ENCODE measurements at places on chromosomes 11 and 22.

GRCh38 chr11:2534957-2535672, 90.3 kb downstream of the KCNQ1 start:
- DNase-seq = peak; percentile 75

- no peak for DNase-seq
These were observed 60.8 kb upstream of the POU2AF1 start for GRCh38 chr11:111439901-111440300.

GRCh38 chr22:45867118-45867905, 109.7 kb downstream of the WNT7B start:
- DNase-seq = peak; percentile 93

GRCh38 chr22:42273855-42274451, 3.5 kb upstream of the TCF20 start:
- DNase-seq = peak; percentile 44

DNA sequence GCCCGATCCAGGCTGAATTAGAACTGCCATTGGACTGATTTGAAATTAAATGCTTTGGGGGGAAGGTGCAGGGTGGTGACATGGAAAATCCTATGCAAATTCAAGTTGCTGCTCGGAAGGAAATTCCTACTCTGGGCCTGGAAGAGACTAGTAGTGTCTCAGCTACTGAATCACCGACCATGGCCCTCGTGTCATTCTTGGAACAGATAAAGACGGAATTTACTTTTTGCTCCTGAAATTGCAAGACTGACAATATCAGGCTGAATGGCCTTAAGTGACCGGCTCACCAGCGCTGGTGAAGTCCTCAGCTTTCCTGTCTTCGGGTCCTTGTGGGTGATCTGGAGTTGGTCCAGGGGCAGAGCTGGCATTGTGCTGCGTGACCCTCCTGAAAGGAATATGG, 6.1 kb downstream of the ASCC2 start:
- no peak for DNase-seq

DNA sequence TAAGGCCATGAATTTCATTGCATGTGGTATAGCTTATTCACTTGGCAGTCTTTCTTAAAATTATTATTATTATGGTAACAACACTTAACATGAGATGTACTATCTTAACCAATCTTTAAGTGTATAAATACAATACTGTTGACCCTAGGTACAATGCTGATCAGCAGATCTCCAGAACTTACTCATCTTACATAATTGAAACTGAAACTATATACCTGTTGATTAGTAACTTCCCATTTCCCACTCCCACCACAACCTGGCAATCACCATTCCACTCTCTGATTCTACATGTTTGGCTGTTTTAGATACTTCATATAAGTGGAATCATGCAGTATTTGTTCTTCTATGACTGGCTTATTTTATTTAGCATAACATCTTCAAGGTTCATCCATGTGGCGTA, 150.2 kb upstream of the POU2AF2 start:
- no peak for DNase-seq

DNA sequence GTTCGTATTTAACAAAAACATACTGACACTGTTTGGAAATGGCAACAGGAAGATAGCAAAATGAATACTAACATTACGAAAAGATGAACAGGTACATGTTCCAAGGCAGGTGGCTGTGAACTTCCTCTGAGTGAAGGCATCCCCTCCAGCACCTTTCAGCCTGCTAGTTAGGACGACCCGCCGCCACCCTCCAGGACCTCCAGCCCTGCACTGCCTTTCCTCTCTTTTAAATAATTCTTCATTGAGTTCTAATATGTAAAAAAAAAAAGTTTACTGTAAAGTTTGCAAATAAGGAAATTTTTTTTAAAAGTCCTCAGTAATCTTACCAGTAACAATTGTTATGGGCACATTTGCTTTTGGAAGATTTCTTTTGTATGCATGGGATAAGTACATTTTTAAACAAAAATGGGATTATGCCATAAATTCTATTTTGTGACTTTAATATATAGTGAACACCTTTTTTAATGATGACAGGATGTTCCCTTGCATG, 6.0 kb downstream of the NEAT1 start:
- no peak for DNase-seq

- peak; percentile 95 for DNase-seq
These were observed at the start of gene MTMR2 for GRCh38 chr11:95923728-95924413. Gene MTMR2, minus strand, starts transcription at chr11:95924107. Its CDS starts 153 bp downstream, at chr11:95923954.

- no peak for DNase-seq
These were observed 43.2 kb upstream of the ETS1 start for GRCh38 chr11:128630367-128631230.

- DNase-seq = no peak
These were observed 153.1 kb downstream of the UVRAG start for GRCh38 chr11:75968021-75968625.

GRCh38 chr11:7646866-7647265, 26.4 kb downstream of the CYB5R2 start:
- no peak for DNase-seq

GRCh38 chr11:46480166-46480726, 88.7 kb upstream of the CHRM4 start:
- no peak for DNase-seq

- no peak for DNase-seq
These were observed 59.4 kb downstream of the PKNOX2 start for GRCh38 chr11:125223901-125224361.

GRCh38 chr22:24848559-24849168, 42.7 kb downstream of the SGSM1 start:
- no peak for DNase-seq

- no peak for DNase-seq
These were observed 120.6 kb downstream of the PDE3B start for GRCh38 chr11:14764179-14764578.

GRCh38 chr11:94128291-94128745, 323 bp upstream of the PANX1 start:
- no peak for DNase-seq

GRCh38 chr11:96189351-96189750, 153.6 kb downstream of the MAML2 start:
- DNase-seq = no peak

- DNase-seq = no peak
These were observed 15.7 kb downstream of the ZNF214 start for GRCh38 chr11:7004482-7004881.

GRCh38 chr11:61783717-61784505, 8.5 kb downstream of the TMEM258 start:
- DNase-seq = no peak

DNA sequence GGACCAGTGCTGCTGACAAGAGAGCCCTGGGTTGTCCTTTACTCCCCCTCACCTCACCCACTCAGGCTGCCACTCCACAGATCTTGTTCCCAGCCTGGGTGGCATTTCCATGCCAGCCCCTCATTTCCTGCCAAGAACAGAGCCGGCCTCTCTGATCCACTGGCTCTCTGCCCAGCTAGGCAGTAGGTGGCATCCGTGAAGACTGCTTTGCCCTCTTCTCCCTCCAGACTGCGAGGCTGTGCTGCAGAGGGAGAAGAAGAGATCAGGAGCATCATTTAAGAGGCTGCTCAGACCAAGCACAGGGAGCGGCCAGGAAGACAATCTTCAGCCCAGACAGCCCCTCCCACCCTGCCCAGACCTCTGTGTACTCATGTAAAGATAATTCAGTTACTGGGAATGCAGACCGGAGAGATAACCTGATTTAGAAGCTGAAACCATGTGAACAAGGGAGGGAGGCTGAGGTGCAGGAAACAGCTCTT, 126.9 kb upstream of the NCAM1 start:
- DNase-seq = no peak

GRCh38 chr22:47007496-47007895, 245.0 kb downstream of the TBC1D22A start:
- no peak for DNase-seq

DNA sequence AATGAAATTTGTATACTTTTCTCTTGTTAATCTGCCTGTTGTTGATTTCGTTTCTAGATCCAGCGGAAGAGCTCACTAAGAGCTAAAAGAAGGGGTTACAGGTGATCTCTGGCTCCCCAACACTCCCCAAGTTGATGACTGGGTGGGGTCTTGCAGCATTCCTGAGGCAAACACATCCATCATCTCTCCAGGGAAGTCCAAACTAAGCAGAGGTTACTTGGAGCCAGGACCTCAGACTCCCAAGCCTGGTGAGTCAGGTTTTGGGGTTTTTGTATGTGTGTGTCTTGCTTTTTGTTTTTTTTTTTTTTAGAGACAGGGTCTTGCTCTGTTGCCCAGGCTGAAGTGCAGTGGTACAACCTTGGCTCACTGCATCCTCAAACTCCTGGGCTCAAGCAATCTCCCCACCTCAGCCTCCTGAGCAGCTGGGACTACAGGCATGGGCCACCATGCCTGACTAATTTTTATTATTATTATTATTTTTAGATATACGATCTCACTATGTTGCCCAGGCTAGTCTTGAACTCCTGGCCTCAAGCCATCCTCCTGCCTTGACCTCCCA, 11.5 kb upstream of the RPS3 start:
- no peak for DNase-seq

DNA sequence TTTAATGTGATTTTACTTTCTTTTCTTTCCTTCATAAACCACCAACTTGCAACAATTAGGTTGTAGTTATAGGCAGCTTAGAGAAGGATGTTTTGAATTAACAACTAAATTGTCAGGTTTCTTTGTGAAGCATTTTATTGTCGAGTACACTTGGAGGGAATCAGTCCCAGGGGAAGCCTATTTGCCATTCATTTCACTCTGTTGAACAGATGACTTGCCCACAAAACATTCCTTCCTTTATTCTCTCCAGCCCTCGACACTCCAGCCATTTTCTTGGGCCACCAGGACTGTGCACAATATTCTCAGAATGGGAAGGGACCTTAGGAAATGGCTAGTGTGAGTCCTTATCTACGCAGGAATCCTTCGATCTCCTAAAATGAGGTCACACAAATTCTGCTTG, 620.6 kb downstream of the SOX6 start:
- no peak for DNase-seq

DNA sequence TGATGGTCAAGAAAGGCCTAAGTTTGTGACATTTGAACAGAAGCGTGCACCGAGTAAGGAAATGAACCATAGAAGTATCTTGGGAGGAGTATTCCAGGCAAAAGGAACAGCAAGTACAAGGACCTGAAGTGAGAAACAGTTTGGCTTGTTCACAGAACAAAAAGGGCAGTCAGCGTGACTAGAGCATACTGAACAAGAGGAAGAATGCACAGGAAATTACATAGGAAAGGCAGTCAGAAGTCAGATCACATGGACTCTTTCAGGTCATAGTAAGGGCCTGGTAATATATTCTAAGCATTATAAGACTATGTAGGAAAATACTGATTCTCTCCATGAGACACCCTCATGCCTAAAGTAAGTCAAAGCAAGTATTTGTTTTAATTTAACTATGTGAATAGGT, 52.3 kb upstream of the GAB2 start:
- no peak for DNase-seq

DNA sequence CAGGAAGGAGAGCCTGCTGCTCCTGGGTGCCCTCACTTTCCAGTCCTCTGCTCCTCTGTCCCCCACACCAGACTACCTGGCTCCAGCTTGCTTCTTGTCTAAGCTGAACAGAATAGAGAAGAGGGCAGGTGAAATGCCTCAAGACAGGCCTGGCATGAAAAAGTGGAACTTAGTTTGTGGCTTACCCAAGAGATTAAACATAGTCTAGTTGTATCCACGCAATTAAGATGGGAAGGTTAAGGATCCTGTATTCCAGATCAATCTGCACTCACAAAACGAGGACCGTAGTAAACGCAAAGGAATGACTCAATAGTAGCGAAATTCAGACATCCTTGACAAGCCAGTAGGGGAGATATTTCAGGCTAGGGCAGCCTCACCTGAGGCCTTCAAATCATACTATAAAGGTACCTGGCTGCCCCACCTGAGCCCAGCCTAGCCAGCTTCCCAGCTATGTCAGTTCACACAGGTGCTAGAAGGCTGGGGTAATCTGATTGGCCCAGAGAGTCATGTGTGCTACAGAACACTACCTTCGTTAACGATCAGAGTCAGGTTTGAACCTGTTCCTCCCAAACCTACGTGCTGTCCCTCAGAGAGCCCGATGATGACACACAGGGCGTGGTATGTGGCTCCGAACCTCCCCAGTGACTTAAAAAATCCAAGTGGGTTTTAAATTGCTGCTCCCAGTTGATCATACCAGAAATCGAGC, 46.5 kb downstream of the AHNAK start:
- no peak for DNase-seq

GRCh38 chr11:114060392-114061047, 1.0 kb downstream of the ZBTB16 start:
- DNase-seq = no peak

GRCh38 chr11:68934666-68935065, 31.0 kb downstream of the IGHMBP2 start:
- peak; percentile 64 for DNase-seq

DNA sequence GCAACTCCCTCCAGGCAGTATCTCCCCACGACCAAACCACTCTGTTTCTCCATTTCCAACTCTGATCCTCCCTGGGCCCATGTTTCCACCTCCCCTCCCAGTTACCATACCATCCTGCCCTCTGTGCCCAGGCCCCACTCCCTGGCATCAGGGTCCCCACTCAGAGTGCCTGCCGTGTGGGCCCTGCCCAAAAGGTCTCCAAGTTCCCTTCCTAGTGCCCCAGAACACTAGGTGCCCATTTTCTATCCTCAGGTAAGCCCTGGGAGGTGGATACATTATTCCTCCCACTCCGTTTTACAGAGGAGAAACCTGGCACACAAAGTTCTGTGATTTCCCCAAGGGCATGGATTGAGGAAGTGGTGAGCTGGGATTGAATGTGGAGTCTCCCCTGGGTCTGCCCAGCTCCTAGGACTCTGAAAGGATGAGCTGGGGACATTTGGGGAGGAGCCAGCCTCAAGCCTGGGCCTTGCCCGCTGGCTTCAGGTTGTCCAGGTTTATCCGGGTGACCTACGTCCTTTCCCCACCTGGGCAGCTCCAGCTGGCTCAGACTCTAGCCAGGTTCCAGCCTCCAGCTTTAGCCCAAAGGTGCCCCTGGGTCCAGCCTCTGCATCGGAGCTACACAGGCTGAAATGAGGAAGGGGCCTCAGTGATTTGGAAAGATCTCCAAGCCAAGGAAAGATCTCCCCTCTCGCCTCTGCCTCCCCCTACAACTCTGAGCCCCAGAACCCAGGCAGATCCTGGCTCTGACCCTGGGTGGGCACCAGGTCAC, 2.2 kb upstream of the GSTT4 start:
- no peak for DNase-seq

- DNase-seq = no peak
These were observed 286.8 kb downstream of the BLID start for GRCh38 chr11:121829159-121829643.

- DNase-seq = no peak
These were observed 78.6 kb downstream of the ME3 start for GRCh38 chr11:86593833-86594232.

Data from chondrocyte (in vitro differentiated cells).